ENCODE measurements at places on chromosomes 12 and 14. TPM values are rescaled to one million over a fixed set of nuclear protein-coding genes. Genes with fewer than 3 reads are reported as not detected.

The YBX3 gene
- 283 TPM for total RNA-seq

The PAWR gene
- 72.9 TPM for total RNA-seq

The CISTR gene
- total RNA-seq = not detected

The IRF9 gene
- 80.1 TPM for total RNA-seq

The KCNMB4 gene
- total RNA-seq = 4.0 TPM

The FAM186B gene
- total RNA-seq = not detected

The PIWIL1 gene
- total RNA-seq = not detected

The RASSF9 gene
- 1.6 TPM for total RNA-seq

The RGS6 gene
- total RNA-seq = 5.8 TPM

DNA sequence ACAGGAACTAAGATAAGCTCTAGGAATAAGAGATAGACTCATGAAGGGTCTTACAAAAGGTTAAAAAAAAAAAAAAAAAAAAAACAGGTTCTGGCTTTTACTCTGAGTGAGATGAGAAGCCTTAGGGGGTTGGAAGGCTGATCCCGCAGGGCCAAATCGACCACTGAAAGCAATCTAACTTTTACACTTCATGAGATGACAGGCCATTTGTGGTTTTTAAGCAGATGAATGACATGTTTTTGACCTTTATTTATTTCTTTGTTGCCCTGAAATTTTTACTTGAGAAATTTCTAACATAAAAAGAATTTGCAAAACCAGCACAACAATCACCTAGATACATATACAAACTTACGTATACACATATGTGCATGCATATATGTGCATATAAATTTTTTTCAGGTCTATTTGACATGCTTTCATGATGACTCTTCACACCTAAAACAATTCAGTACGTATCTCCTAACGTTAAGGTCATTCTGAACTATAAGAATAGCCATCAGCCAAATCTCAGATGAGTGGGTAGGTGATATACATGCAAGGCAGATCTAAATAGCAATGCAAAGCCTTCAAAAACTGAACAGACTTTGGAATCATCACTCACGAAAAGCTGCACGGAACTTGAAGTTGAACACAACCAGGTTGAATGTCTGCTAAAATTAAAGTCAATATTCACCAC, 87.0 kb downstream of the R3HDM2 start:
- ATAC-seq = no peak

DNA sequence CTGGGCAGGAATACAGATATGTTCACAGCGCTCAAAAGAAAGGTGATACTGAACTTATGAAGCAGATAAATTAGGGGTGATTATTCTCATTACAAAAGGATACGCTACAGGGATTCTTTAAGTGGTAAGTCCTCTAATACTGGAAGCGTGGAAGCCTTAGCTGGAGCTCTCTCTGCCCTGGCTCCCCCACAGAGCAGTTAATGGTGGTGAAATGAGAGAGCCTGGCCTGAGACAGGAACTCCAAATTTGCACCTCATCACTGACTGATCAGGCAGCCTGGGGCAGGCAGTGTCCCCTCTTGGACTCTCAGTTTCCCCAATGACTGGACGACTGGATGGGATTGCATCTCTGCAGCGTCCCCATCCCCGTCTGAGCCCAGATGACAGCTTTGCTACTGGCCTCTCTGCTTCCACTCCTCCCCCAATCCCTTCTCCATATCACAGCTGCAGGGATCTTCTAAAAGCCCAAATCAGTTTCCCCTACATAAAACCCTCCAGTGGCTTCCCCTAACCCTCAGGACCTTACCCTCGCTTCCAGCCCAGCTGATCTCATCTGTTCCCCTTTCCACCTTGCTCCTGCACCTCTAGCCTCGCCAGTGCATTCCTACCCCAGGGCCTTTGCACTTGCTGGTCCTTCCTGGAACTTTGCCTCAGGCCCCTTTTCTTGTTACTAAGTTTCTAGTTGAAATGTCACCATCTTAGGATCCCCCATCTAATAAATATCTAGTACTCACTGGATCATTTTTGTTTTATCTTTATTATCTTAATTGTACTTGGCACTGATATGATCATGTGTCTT, 171.7 kb upstream of the LHX5 start:
- no peak for ATAC-seq

- no peak for ATAC-seq
Observed at GRCh38 chr14:50774542-50775267, 56.3 kb downstream of the NIN start.

DNA sequence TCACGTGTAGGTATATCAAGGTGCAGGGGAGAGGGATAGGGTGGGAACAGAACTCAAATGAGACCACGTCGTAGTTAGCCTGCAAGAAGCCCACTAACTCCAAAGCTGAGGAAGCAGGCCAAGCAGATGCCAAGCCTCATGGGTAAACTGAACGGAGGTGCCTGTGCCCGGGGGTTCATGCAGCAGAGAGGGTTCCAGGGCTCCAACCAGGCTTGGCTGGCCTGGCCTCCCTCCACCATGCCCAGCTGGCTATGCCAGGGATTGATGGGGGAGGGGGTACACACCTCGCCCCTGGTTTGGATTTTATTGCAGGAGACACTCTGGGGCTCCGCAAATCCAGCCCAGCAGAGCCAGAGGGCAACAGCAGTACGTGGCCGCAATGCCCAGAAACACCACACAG, 27.3 kb downstream of the PXN start:
- ATAC-seq = no peak

DNA sequence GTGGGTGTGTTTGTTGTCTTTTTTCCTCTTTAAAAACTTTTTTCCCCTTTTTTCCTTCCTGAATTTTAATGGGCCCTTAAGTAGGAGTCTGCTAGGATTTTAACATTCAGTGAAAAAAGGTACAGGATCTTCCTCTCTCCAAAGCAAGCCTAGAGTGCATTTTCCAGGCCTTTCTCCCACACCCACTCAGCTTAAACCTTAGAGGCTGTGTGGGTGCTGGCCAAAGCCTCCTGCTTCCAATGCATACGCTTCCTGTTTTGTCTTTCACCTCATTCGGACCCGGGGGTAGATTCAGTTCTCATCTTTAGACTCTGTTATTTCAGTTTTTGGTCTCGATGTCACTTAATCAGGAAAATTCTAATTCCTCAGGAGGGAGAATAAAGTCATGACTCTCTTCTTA, 51.2 kb downstream of the TMEM30B start:
- ATAC-seq = no peak

GRCh38 chr12:17334784-17335183, 728.8 kb upstream of the LMO3 start:
- ATAC-seq = no peak

- no peak for ATAC-seq
Observed at GRCh38 chr14:103949131-103949790, 6.9 kb upstream of the RD3L start.

DNA sequence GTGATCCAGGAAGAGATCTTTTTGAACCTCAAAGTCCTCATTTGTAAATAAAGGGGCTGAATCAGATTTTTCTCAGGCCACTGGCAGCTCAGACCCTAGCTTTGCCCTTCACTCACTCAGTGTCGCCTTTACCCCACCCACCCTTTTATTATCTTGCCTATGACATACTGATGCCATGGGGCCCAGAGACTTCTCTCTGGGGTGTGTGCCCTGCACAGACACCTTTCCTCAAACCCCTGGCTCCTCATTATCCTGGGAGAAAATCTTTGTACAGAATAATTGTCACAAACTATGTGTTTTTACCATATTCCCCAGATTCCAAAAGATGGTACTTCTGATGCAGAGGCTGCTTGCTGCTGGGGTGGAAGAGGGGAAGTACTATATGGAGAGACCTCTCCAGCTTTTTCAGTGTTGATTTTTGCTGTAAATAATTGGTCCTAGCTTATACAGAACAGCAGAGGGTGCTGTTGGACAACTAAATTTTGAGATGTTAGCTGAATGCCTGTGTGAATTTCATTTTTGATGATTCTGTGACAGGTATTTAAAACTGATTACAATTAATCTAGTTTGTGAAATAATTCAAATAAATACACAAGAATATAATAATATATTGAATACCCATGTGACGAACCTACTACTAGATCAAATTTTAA, 53.9 kb upstream of the DCD start:
- no peak for ATAC-seq

GRCh38 chr14:72730468-72730867, 163.4 kb downstream of the DPF3 start:
- ATAC-seq = no peak

GRCh38 chr14:22563987-22564386, 25.0 kb downstream of the DAD1 start:
- peak; percentile 81 for ATAC-seq

DNA sequence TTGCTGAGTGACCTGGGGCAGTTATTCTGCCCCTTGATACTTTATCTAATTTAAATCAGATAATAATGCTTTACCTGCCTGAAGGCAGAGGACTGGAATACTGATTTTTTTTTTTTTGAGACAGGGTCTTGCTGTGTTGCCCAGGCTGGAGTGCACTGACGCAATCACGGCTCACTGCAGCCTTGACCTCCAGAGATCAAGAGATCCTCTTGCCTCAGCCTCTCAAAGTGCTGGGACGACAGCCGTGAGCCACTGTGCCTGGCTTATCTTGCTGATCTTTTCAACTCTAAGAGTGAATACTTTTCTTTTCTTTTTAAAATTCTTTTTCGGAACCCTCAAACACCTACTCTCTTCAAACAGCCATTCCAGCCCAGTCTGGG, 699 bp upstream of the B4GALNT3 start:
- ATAC-seq = no peak

- ATAC-seq = no peak
Observed at GRCh38 chr14:51224551-51224950, 15.5 kb upstream of the TMX1 start.

DNA sequence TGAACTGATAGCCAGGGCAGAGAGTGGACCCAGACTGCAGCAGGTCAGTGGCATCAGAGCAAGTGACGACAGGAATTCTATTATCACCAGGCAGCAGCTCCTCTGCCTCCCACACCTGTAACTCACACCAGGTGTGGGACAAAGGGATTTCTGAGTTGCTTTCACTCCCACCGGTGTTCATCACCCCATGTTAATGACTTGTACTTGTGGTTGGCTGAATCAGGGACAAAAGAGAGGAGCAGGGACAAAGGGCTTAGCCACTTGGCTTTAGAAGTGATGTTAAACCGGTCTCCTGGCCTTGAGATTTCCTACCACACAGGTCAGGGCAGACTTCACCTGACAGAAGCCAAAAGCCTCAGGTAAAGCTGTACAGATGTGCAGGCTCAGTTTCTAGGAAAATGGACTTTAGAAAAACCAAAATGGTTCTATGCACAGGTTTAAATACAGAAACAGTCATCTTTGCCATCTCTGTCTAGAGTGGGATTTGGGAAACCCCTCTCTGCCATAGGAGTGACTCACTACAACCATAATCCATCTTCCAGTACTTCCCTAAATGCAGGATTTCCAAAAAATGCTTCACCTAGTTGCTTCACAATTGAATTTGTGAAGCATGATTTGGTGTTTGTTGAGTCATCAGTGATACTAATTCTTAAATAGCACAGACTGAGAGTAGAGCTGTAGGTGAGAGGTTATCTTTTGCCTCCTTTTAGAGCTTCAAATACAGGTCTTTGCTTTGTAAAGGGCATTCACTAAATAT, 158.5 kb downstream of the PRKCH start:
- ATAC-seq = no peak

DNA sequence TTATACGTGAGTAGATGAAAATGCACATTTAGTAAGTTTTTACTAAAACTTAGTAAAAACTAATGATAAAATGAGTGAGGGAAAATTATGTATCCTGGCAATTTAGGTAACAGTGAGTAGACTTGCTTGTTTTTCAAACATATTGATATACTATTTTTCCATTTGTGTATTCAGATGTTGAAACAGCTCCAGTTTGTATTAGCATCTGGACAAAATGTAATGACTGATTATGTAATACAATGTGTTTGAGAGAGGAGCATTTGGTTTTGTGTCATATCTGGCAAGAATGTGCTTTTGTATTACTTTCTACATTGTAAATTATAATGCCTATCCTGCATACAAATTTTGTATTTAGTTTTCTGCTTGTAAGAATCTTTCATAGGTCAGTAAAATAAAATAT, 5.6 kb downstream of the CNOT2 start:
- no peak for ATAC-seq

- no peak for ATAC-seq
Observed at GRCh38 chr12:102406033-102406584, 74.3 kb downstream of the IGF1 start.

- ATAC-seq = no peak
Observed at GRCh38 chr14:42407153-42407552, 800.5 kb downstream of the LRFN5 start.

GRCh38 chr14:21042918-21043317, 756 bp downstream of the RNASE7 start:
- no peak for ATAC-seq

- peak; percentile 71 for ATAC-seq
Observed at GRCh38 chr12:96014943-96015599, 18.9 kb upstream of the HAL start.

DNA sequence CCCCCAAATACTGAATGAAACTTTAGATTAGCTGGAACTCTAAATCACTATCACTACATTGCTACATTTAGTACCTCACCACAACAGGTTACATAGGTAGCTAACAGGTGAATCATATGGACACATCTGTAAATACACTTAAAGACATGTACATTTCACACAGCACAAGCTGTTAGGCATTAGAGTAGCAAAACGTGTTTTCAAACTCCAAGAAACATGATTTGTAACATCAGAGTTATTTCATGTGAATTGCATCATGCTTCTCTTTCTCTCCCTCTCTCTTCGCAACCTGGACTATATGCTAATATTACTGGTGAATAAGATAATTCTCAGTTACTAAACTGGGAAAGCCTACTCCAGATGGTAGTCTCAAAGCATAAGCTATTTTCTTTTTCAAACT, 4.3 kb downstream of the SEL1L start:
- ATAC-seq = no peak

DNA sequence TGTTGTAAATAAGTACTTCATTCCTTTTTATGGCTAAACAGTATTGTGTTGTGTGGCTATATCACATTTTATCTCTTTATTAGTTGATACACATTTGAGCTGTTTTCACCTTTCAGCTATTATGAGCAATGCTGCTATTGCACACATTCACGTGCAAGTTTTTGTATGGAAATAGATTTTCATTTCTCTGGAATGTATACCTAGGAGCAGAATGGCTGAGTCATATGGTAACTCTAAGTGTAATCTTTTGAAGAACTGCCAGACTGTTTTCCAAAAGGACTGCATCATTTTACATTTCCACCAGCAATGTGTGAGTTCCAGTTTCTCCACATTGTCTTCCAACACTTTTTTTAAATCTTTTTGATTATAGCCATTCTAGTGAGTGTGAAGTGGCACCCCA, 134.0 kb downstream of the SRGAP1 start:
- ATAC-seq = no peak

DNA sequence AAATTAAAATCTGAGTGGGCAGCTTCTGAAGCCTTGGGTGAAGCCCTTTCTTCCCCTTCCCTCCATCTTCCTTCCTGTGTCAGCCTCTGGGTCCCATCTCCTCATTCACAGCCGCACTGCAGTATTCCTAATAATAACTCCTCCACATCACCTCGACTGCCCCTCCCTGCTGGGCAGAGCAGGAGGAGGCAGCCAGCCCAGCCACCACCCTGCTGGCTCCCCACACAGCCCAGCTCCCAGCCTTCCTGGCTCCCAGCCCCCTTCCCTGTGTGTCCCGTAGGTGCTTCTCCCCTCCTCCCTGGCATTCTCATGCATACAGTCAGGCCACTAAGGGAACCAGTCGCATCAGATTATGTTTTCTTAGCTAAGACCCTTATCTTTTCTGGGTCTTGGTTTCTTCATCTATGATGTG, 3.7 kb downstream of the IFFO1 start:
- peak; percentile 40 for ATAC-seq

GRCh38 chr12:96395236-96395635, 5.0 kb downstream of the CDK17 start:
- no peak for ATAC-seq

GRCh38 chr12:123757561-123757960, 4.5 kb upstream of the DNAH10 start:
- no peak for ATAC-seq

Measured in gastroesophageal sphincter (tissue), 4 donors.